ENCODE measurements at places on chromosomes 4 and X.

DNA sequence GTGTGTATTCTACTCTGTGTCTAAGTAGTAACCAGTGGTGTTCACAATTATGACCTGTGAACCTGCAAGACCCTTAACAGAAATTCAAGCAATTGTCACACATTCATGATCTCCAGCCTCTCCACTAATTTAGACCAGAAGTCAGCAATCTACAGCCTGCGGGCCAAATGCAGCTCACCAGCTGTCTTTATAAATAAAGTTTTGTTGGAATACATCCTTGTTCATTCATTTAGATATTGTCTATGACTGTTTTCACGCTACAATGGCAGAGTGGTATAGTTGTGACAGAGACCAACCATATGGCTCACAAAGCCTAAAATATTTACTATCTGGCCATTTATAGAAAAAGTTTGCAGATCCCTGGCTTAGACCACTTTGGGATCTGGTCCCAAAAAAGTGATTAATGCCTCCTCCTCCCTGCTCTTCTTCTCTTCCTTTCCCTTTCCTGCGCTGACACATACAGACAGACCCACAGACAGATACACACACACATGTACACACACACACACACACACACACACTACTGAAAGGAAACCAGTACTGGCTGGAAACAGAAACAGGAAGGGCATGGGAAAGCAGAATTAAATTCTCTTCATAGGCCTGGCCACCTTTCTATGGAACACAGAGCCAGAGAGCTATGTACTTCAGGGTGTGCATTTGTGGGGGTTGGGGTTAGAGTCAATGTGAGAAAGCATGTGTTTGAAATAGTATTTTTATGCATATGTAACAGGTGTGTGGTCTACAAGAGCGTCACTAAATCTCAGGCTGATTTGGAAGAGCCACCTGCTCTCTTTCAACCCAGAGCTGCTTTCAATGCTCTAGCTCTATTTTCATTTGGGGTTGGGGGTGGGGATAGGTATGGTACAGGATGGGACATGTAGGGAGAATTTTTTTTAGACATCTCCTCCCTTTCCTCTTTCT lies 49.7 kb upstream of the TMEM164 start:
- DNase-seq, result no peak

DNA sequence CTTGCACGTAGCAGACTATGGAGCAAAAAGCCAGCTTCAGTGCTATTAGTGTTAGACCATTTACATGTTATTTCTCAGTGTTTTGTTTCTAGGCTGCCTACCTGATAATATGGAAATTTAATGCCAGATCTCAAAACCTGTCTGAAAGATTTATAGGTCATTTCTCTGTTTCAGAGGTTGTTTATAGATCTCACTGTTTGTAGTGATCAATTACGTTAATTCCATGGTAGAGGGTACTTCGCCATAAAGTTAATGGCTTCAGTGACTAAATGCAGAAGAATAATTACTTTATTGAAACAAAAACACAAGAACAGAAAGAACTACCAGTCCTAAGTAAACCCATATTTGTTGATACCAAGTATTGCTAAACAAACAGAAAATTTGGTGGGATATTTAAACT lies 420.8 kb downstream of the ARHGAP24 start:
- no peak for DNase-seq

- no peak for DNase-seq
These were observed 33.5 kb downstream of the HTRA3 start for GRCh38 chr4:8303081-8303480.

GRCh38 chr4:76342191-76342590 lies 35.7 kb downstream of the STBD1 start:
- DNase-seq, result no peak

DNA sequence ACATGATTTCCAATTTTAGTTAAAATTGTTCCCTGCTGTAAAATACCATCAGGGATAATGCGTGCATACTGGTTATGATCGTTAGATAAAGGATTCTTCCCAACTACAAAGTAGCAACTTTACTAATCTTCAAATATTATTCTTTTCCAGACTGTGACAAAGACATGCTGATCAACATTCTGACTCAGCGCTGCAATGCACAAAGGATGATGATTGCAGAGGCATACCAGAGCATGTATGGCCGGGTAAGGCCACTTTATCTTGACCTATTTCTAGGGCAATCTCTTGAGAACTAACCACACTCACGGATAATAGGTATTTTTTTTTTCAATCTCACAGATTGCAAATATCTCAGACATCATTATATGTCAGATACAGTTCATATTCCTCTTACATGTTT lies 47.0 kb downstream of the ANXA10 start:
- no peak for DNase-seq

Measured in stimulated activated CD4-positive, alpha-beta T cell treated with anti-CD3 and anti-CD28 coated beads, Interleukin-15, amount 100 ng/mL, for 1 hour (primary cell).